ENCODE measurements at places on chromosomes 1 and 21. TPM values are rescaled to one million over a fixed set of nuclear protein-coding genes. Genes with fewer than 3 reads are reported as not detected.

The PPFIA4 gene
- 21.5 TPM for total RNA-seq

The CC2D1B gene
- total RNA-seq: 18.6 TPM

GRCh38 chr1:8134546-8135235 lies 108.6 kb upstream of the ERRFI1 start:
- DNase-seq: peak; percentile 52

- DNase-seq: no peak
Measured at GRCh38 chr1:78996791-78997190, 9.7 kb downstream of the ADGRL4 start.

DNA sequence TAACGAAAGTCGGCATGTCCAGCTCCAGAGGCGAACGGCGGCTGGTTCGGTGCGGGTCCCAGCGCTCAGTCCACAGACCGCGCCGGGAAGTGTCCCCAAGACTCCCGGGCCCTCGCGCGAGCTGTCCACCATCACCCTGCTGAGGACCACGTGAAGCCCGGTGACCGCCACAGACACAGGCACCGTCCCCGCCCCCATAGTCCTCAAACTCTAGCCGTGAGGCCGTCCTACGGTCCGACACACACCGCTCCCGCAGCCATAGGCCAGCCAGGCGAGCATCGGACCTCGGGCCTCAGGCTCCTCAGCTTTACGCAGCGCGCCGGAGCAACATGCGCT lies 535 bp downstream of the SETD4 start:
- peak; percentile 75 for DNase-seq

Data from SJCRH30 (cell line).